ENCODE measurements at places on chromosomes 5 and 9. TPM values are rescaled to one million over a fixed set of nuclear protein-coding genes. Genes with fewer than 3 reads are reported as not detected.

The ARID3C gene
- total RNA-seq = not detected

The ADAMTS12 gene
- total RNA-seq = 8.1 TPM

The RASGEF1C gene
- total RNA-seq = not detected

The NPR3 gene
- 5.8 TPM for total RNA-seq

The SYK gene
- 7.9 TPM for total RNA-seq

The OTP gene
- not detected for total RNA-seq

The TLR4 gene
- 3.9 TPM for total RNA-seq

The SURF4 gene
- total RNA-seq = 417 TPM

The HOMER1 gene
- total RNA-seq = 12.0 TPM

The SPINK6 gene
- total RNA-seq = not detected

The RNF130 gene
- total RNA-seq = 92.1 TPM

The CAMLG gene
- 29.8 TPM for total RNA-seq

The TNC gene
- 4.2 TPM for total RNA-seq

The ALG2 gene
- 32.5 TPM for total RNA-seq

The DMRT3 gene
- total RNA-seq = not detected

The FLT4 gene
- total RNA-seq = 0.10 TPM

The ARHGEF39 gene
- 15.5 TPM for total RNA-seq

The CNTLN gene
- total RNA-seq = 7.2 TPM

The ZDHHC11B gene
- not detected for total RNA-seq

The HMMR gene
- total RNA-seq = 102 TPM

The PARP8 gene
- total RNA-seq = 0.66 TPM

The SNX2 gene
- 105 TPM for total RNA-seq

The MRNIP gene
- total RNA-seq = 25.5 TPM

The ENDOG gene
- 19.7 TPM for total RNA-seq

The DNAH5 gene
- total RNA-seq = 1.6 TPM

The RETREG1 gene
- 0.12 TPM for total RNA-seq

The TMEM141 gene
- total RNA-seq = 57.5 TPM

The GLRA1 gene
- not detected for total RNA-seq

The GARIN3 gene
- not detected for total RNA-seq

The MEIKIN gene
- total RNA-seq = not detected

The STK32A gene
- total RNA-seq = not detected

The CMYA5 gene
- 0.07 TPM for total RNA-seq

The DIPK1B gene
- total RNA-seq = 11.5 TPM

The SH2D3C gene
- total RNA-seq = not detected

The SLC36A3 gene
- not detected for total RNA-seq

The CKMT2 gene
- total RNA-seq = not detected

The S1PR3 gene
- 38.7 TPM for total RNA-seq

The PROB1 gene
- total RNA-seq = not detected

The PTCD2 gene
- 16.4 TPM for total RNA-seq

The PCDHA13 gene
- total RNA-seq = not detected

The PCDHGA5 gene
- total RNA-seq = not detected

The PRDM9 gene
- not detected for total RNA-seq

The CDH18 gene
- total RNA-seq = 18.8 TPM

The ENTR1 gene
- total RNA-seq = 65.6 TPM

The PDE6A gene
- not detected for total RNA-seq

The CSF1R gene
- total RNA-seq = not detected

The IFNA21 gene
- total RNA-seq = not detected
